CD4-positive, alpha-beta memory T cell (primary cell): ENCODE measurements at places on chromosomes 3 and 15.

GRCh38 chr3:145087038-145087437 lies 1073.9 kb downstream of the PLOD2 start:
- DNase-seq, result no peak

- no peak for DNase-seq
Observed at GRCh38 chr3:133888726-133889340, 6.8 kb downstream of the RAB6B start.

- no peak for DNase-seq
Observed at GRCh38 chr3:56229311-56229710, 239.0 kb downstream of the ERC2 start.

DNA sequence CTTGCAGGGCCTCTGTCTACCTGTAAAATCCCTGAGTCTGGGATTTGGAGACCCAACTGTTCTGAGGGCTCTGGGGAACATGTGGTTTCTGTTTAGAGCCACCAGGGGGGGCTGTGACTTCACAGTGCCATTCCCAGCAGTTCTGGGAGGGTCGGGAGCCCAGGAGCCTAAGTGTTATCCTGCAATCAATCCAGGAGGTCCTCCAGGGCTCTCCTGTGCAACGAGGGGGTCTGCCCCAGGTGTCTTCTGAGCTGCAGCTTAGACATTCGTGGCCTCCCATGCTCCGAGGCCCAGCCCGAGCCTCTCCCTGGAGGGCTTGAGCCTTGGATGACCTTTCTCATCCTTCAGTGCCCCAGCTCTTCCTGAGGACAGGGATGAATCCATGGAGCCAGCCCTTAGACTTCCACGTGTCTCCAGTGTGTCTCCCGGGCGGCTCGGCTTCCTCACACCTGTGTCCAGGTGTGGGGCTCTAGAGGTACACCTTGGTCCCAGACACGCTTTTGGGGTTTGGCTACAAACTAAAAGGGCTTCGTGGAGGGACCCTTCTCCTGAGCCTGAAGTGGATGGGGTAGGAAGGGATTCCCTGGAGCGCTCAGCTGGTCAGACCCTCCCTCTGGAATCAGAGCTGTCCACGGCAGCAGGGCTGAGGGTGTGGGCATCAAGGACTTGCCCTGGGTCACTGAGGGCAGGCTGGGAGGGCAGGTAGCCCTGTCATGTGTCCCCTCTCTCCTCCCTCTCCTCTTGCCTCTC lies 20.3 kb upstream of the ABTB1 start:
- DNase-seq, result peak; percentile 17

GRCh38 chr3:58249358-58250092 lies 11.9 kb downstream of the ABHD6 start:
- DNase-seq, result no peak

DNA sequence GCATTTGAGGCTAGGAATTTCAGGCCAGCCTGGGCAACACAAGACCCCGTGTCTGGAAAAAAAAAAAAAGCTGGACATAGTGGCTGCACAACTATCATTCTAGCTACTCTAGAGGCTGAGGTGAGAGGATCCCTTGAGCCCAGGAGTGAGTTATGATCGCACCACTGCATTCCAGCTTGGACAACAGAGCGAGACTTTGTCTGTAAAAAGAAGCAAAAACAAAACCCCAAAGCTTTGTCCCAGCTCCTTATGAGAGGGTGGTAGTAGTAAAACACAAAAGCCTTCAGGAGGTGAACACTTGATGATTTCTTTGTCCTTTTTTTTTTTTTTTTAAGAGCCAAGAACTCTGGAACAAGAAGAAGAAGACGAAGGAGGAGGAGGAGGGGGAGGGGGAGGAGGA lies 1.1 kb upstream of the CD200 start:
- no peak for DNase-seq

GRCh38 chr15:34102175-34102925 lies 467 bp downstream of the PGBD4 start:
- DNase-seq, result no peak

DNA sequence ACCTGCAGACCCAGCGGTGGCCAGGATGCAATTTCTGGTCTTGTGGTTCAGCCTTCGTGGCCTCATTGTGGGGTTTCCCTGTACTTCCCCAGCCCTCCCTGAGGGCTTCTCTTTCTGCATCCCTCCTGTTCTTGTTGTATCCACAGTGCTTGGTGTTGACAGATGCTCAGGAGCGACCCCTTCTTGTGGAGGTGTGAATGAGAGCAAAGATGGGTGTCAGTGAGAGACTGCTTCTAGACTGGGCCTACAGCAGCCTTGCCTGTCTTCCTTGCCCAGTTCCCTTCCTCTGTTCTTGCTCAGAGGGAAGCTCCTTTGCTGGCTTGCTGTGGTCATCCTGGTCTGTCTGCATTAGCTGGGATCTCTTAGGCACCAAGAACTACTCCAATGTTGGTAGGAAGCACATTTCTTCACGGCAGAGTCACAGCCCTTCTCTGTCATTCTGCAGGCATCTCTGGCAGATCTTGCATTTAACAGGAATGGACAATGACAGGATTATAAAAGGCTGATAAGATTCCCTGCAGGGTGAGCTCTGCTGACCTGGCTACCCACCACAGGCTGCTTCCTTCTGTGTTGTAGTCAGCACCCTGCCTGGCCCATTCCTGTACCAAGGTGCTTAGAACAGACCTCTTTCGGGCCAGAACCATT lies 317.8 kb upstream of the C2CD4B start:
- DNase-seq, result peak; percentile 2

DNA sequence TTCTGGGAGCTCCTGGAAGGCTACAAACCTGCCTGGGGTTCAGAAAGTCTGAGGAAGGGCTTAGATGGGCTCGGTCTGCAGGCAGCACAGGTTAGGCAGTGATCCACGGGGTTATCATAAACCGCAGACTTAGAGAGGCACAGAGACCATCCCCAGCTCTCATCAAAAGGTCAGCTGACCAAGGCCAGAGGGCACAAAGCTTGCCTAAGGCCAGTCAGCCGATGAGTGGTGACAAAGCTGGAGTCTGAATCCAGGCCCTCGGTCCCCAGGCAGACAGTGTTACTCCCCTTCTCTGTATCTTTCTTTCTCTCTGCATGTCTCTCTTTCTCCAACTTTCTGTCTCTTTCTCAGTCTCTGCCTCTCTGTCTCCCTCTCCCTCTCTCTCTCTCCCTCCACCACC lies 56.5 kb downstream of the ADCY5 start:
- DNase-seq, result no peak

DNA sequence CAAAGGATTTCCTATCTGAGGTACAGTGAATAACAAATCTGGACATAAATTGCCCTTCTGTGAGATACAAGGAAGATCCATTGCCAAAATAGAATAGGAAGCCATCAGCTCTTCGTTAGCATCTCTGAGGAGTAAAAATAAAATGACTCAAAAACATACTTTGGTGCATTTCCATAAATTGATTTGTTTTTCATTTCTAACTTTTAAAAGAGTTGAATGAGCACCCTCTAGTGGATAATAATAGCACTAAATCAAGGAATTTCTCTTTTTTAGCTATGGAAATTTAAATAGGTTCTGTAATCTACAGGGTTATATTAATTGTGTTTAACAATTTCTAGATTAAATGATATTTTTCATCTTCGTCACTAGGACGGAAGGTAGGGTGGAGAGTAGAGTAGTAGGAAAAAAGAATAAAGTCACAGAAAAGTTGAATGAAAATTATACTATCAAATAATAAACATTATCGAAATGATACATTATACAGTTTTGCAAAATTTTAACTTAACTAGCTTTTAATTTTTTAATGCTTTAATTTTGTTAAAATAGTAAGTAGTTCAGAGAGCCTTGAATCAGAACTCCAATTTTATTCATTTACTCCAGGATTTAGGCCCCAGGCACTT lies 6.4 kb downstream of the NSUN3 start:
- no peak for DNase-seq

DNA sequence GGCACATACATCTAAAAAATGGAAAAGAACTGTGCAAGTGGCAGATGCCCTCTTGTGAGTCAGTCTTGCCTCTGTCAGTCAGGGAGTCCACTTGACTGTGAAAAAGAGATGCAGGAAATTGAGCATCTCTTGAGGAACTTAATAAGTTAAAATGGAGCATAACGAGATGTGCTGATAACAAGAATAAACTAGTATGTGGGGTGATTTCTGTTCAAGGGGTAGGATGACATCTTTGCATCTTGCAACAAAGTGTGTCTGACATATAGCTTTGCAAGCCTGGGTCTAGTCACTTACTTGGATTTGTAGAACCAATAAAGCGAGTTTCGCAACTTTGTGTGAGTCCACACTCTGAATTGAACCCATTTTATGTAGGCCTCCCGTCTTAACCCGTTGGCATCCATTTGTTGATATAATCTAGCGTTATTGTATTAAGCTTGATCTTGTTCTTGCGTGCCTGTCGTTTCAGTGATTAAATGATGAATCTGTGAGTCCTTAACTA lies 2.2 kb downstream of the USP3 start:
- DNase-seq, result peak; percentile 56

DNA sequence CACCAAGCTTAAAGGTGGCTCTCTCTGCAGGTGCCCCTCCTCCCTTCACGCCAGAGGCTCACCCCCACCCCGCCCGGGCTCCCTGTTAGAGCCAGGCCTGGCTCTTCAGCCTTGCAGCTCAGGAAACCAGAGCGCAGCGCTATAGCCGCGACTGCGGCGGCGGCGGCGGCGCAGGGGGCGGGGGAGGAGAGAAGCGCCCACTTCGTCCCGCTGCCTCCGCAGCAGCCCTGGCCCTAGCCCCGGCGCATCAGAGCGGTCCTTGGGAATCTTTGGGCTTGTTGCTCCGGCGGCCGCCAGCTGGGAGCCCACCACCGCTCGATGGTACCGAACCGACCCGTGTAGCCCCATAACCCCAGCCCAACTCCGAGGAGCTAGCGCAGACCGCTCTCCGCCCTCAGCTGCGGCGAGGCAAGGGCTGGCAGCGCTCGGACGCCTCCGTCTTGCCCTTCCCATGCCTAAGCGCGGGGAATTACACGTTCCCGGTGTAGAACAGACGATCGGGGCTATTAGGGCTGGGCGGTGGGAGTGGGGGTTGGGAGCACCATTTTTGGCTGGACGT lies 1.2 kb downstream of the RASGRF1 start:
- DNase-seq, result no peak

DNA sequence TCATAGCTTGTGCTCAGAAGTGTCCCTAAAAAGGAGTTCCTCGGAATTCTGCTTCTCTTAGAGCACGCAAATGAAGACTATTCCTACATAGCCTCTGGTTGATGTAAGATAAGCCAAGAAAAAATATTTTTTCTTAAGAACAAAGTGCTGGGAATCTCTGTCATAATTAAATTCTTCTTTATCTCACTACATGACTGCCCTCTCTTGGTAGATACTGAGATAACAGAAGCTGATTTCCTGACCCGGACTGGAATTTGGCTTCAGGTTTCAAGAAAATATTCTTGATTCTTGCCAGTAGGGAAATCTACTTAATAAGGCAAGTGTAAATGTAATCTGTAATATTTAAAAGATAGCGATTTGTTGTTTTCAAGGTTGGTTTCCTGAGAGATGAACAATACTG lies 31.3 kb upstream of the SETMAR start:
- DNase-seq, result peak; percentile 1

DNA sequence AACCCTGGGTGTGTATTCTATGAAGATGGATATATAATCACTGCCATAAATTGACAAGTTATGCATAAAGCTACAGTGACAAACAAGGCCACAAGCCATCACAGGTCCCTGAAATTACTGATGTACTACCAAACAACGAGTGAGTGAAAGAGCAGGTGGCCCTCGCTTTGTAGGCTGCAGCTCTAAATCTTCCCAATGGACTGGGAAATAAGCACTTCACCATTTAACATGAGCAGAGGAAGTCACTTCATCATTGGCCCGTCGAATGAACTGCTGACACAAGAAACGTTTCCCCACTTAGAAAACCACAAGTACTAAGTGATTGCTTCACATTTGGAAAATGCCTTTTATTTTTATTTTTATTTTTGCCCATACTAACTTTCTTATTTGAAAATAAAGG lies 218.0 kb downstream of the ZNF385D start:
- no peak for DNase-seq

GRCh38 chr15:56017920-56018319 lies 24.5 kb upstream of the NEDD4 start:
- DNase-seq, result no peak
